ENCODE measurements at places on chromosomes 1 and 21.

- DNase-seq = no peak
Observed at GRCh38 chr1:18732686-18733085, 102.0 kb downstream of the PAX7 start.

- DNase-seq = no peak
Observed at GRCh38 chr1:48776393-48777218, at the start of gene BEND5. TSS of gene BEND5 (minus strand) at chr1:48776891. CDS start at chr1:48776831, 60 bp downstream.

DNA sequence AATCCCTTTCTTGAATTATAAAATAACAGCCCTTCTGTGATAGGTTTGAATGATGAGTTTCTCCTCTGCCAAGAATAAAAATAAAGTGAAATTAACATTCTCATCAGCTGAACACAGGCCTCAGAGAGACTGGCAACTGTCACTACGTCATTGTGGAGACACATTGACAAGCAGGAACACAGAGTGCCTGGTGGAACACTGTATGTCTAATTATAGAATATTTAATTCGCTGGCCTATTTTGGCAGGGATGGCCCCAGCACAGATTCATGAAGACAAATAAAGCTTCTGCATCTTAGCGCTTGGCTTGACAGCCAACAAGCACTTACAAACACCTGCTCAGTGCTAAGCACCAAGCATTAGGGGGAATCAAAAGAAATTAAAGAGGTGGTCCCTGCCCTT lies 52.0 kb upstream of the SMYD2 start:
- DNase-seq = no peak

DNA sequence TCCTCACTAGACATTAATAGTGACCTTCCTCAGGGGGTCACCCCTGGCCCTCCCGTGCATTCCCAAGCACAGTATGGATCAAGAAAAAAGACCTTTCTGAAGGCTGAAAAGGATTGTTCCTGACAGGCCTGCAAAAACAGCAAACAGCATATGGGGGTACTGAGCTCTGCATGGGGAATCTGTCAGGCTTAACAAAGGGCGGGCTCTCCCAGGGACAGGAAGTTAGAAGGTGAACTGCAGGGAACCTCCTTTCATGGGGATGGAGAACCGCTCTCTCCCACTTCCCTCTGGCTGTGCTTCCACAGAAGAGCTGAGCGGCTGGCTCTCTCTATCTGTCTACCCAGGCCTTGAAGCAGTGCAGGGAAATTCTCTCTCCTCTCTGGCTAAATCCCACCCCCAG lies 91.7 kb downstream of the DTL start:
- DNase-seq = no peak

DNA sequence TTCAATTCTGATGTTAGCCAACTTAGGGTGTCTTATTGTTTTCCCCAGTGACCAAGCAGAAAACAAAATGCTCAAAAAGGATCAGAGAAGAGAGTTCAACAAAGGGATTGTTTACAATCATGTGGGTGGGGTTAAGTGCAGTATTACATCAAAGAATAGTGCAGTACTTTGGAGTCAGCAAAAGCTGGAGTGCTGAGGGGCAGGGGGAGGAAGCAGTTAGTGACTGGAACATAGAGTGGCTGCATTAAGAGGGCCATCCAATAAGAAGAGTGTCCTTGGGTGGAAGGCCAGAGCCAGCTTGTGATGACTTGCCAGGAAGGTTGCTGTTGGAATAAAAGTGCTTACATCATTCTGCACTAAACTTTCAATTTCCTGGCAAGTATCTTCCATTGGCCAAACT lies 175.5 kb downstream of the CYYR1 start:
- no peak for DNase-seq

Data from SIG-M5 (cell line).